AG09309 (cell line): ENCODE measurements at places on chromosomes 4 and X.

DNA sequence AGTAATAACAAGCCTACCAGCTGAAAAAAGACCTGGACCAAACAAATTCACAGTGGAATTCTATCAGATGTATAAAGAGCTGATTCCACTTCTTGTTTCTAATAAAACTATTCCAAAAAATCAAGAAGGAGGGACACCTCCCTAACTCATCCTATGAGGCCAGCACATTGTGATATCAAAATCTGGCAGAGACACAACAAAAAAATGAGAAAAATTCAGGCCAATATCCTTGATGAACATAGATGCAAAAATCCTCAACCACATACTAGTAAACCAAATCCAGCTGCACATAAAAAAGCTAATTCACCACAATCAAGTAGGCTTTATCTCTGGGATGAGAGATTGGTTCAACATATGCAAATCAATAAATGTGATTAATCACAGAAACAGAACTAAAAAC, 147.9 kb upstream of the NEIL3 start:
- DNase-seq, result no peak

DNA sequence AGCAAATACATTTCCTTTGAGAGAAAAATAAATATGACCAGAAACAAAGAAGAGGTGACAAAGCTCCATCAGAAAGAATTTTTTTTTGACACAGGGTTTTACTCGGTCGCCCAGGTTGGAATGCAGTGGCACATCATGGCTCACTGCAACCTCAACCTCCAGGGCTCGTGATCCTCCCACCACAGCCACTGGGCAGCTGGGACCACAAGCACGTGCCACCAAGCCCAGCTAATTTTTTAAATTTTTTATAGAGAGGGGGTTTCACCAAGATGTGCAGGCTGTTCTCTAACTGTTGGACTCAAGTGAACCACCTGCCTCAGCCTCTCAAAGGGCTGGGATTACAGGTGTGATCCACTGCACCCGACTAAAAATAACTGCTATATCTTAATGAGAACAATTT, 10.3 kb downstream of the ADH5 start:
- DNase-seq, result no peak

- DNase-seq, result no peak
These were observed 182.0 kb downstream of the RASL11B start for GRCh38 chr4:53043891-53044650.

DNA sequence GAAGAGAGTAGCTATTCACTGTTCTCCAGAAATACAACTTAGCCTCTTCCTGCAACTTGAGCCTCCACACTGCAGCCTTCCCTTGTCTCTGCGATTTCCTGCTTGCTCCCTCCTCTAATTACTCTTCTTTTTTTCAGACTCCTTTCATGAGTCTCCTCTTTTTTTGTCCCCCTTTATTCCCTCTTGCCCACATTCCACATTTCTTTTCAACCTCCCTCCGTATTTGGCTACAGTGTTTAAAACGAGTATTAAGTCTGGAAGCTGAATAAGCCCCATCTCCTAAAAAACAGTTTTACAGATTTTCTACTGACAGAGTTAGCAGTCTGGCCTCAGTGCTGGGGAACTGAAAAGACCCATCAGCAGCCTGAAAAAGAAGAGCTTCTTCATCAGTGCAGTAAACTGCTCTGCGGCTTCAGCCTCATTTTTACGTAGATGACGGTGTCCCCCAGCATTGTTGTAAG, 141.5 kb downstream of the TENM3 start:
- no peak for DNase-seq

GRCh38 chrX:29724316-29724715, 491.0 kb upstream of the MAGEB2 start:
- DNase-seq, result no peak

DNA sequence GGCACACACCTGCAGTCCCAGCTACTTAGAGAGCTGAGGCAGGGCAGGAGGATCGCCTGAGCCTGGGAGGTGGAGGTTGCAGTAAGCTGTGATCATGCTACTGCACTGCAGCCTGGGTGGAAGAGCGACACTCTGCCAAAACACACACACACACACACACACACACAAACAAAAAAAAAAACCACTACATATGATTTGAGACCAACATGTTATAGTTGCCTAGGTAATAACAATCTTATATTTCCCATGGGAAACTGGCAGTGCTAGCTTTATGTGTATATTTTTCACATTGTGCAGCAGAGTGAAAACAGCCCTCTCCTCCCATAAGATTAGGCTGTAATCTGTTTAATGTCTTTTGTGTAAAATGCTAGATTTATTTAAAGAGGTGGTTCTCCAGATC, 3.1 kb upstream of the FAM241A start:
- DNase-seq, result no peak

GRCh38 chrX:107721318-107721717, 54.3 kb downstream of the TSC22D3 start:
- no peak for DNase-seq

DNA sequence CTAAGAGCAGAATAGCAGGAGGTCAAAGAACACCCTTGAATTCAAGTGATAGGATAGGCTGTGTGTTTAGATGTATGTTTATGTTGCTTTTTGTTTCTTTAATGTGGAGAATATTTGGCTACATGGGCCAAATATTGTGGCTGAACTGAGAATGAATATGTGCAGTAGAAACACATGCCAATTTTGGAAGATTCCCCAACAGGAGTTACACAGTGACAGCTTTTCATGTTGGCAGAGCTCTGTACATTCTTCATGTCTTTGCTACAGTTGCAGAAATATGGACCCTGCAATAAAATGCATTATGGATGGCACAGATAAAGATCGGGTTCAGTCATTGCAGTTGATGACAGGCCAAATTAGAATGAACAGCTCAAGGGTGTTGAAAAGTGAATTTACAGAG, 82.8 kb upstream of the SLC4A4 start:
- DNase-seq, result no peak

DNA sequence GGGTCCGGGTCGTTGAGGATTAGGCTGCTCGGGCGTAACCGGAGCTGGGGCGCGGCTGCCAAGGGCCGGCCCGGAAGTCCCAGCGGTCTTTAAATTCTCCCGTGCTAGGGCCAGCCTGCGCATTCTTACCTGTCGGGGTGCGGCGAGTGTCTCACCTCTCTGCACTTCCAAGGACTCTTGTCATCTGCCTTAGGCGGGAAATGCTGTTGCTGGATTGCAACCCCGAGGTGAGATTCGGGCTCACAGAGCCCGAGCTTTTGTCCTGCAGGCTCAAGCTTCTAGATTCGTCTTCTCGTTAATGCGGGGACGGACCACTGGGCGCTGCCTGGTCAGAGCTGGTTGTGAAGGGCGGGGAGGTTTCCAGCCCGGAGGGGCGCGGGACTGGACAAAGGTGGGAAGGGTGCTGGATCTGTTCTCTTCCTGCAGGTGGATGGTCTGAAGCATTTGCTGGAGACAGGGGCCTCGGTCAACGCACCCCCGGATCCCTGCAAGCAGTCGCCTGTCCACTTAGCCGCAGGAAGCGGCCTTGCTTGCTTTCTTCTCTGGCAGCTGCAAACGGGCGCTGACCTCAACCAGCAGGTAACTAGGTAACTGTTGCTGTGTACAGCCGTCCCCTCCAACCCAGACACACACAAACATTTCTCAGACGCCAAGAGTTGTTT, at the start of gene ANKRD37:
ANKRD37 (plus strand) TSS at position 118 of the 662 bp plus-strand sequence; CDS start at position 201, 83 bp downstream.
- DNase-seq, result no peak

DNA sequence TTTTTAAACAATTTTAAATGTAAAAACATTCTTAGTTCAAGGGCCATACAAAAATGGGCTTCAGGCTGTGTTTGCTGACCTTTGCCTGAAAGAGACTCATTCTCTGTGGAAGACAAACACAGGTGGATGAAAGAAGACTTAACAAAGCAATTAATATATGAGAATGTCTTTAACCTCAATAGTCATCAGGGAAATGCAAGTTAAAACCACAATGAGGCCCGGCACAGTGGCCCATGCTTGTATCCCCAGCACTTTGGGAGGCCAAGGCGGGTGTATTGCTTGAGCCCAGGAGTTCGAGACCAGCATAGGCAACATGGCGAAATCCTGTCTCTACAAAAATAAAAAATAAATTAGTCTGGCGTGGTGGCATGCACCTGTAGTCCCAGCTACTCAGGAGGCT, 7.1 kb upstream of the SMARCA1 start:
- DNase-seq, result no peak

GRCh38 chr4:38482696-38483095, 181.3 kb upstream of the KLF3 start:
- no peak for DNase-seq

GRCh38 chr4:87497578-87497977, 31.6 kb downstream of the SPARCL1 start:
- no peak for DNase-seq

- no peak for DNase-seq
These were observed 103.5 kb downstream of the SLC34A2 start for GRCh38 chr4:25759101-25759500.

DNA sequence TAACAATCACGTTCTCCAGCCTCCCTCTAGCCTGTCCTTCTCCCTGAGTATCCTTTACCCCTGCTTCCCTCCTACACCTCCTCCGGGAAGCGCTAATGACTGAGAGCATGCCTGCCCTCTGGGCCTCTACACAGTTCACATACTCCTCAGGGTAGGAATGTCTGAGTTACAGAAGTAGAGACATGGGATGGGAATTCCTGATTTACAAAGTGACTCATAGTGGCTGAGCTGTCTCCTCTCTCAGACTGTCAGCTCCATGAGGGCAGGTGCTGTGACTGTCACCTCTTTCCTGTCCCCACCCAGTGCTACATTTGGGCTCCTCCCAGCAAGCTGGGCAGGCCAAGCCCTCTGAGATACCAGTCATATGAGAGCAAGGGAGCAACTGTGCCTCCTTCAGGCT, 2.6 kb downstream of the LAS1L start:
- no peak for DNase-seq

DNA sequence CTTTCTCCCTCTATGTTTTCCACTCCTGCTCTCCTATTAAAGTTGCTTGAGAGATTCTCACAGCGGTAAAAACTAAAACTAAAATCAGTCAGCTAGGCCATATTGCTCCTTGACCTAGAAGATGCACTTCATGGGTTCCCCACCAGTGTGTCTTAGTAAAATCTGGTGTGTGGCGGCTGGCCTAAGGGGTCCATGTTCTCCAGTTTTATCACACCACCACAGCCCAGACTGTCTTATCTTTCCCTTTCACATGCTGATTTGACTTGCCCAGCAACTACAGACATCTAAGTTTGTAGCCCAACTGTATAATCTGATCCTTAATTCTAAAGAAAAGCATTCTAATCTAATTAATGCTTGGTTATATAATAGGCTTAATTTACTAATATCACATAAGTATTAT, 68.0 kb downstream of the ATP8A1 start:
- no peak for DNase-seq

- DNase-seq, result no peak
These were observed 46.8 kb downstream of the UGT2A3 start for GRCh38 chr4:68904786-68905185.

- DNase-seq, result no peak
These were observed 276.4 kb downstream of the RPA4 start for GRCh38 chrX:97159916-97160800.

GRCh38 chrX:10619425-10620046, 849 bp downstream of the MID1 start:
- no peak for DNase-seq

- no peak for DNase-seq
These were observed 5.8 kb upstream of the CCNG2 start for GRCh38 chr4:77151241-77151640.

DNA sequence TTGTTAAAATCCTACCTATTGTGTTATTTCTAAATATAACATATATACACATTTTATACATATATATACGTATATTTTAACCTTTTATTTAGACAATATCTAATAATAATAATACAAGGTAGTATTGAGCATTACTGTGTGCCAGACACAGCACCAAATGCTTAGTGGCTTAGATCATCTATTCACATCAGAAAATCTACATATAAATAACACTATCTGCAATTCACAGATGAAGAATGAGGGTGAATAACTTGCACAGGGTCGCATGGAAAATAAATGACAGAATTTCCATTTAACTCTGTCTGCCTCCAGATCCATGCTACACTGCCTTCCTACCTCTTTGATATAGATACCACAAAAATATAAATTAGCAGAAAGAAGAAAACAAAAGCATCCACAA, 37.7 kb downstream of the SHROOM4 start:
- DNase-seq, result no peak

DNA sequence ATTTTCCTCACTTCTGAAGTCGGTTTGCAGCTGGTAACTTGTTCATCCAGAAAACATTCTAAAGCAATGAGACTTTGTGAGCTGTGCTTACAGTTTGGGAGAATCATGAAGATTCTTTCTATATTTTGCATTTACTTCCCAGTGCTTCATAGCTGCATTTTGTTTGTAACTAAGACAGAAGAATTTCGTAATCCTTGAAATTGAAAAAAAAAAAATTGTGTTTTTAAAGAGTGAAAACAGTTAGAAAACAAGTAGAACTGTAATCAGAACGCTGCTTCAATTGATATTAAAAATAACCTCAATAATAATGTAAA, 392.4 kb downstream of the UNC5C start:
- DNase-seq, result no peak

DNA sequence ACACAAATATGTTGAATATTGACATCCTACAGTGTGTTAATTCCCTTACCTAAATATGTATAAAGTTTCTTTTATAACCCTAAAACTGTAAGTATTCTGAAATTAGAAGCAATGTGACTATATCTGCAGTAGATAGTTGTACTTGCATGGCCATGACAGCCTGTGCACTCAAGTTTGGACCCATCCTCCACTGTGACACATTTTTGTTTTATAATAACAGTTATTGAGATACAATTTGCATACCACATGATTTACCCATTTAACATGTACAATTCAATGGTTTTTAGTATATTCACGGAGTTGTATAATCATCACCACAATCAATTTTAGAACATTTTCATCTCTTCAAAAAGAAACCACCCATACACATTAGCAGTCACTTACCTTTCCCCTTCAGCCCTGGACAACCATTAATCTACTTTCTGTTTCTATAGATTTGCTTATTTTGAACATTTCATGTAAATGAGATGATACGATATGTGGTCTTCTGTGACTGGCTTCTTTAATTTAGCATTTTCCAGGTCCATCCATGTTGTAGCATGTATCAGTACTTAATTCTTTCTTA, 29.6 kb downstream of the HERC3 start:
- no peak for DNase-seq

DNA sequence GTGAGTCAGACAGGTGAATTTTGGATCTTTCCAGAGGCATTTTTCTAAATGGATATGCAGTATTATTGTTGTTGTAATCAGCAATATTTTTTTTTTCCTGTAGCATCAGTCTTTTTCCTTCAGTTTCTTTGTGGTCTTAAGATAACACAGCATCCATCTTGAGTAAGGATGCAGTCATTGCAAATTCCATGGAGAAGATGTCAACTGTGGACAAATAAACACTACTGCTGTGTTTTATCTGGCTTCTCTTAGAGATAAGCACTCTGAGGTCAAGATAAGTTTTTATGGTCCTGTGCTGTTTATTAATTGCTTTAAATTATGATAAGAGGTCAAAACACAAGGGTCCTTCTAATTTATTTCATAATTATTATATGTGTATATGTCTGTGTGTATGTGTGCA, 1255.7 kb downstream of the ADGRL3 start:
- no peak for DNase-seq

DNA sequence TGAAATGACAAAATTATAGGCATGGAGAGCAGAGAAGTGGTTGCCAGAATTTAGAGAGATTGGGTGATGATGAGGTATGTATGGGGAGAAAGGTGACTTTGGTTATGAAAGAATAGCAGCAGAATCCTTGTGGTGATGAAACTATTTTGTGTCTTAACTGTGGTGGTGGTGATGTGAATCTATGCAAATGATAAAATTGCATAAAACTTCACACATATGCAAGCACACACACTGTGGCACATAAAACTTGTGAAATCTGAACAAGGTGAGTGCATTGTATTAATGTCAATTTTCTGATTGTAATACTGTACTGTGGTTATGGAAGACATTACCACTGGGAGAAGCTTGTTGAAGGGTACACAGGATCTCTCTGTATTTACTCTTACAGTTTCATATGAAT, 91.0 kb downstream of the IL15 start:
- no peak for DNase-seq
